ENCODE measurements at places on chromosomes 16 and 17.
A peak's percentile ranks its signal among the peaks of the same experiment; 100 is the strongest.

- no peak for DNase-seq
Measured at GRCh38 chr16:63038397-63039106, 1002.3 kb upstream of the CDH8 start.

GRCh38 chr16:4682084-4682591, 11.2 kb upstream of the NUDT16L1 start:
- no peak for DNase-seq

DNA sequence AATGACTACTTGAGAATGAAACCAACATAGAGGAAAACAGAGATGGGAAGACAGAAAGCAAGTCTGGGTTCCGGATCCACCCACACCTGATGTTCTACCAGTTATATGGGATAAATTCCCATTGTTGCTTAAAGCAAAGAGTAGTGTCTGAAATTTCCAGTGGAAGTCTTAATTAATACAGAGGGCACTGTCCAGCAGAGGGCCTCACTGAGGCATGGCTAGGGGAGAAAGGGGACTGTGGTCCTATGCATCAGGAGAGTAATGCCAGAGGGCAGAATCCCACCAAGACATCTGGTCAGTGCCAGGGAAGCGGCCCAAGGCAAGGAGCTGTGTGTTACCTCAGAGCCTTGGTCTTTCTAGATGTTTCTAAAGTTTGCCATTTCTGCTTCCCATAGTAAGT, 7.5 kb upstream of the UMOD start:
- no peak for DNase-seq

DNA sequence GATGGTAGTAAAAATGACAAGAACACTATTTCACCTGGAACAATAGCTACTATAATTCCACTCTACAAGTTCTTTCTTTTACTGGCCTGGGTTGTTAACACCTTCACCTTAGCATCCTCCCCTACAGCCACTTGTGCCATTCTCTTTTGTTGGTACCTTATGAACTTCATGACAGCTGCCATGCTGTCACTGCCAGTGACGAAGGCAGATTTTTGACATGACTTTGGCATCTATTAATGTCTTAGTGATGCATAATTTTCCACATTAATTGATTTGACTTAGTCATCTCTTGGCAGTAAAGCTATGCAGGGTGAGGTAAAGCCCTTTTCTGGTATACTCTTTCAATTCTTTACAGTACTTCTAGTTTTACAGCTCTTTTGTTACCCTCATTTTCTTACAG, 207.9 kb downstream of the TANC2 start:
- DNase-seq: no peak

- DNase-seq: no peak
Measured at GRCh38 chr16:86026916-86027315, 128.0 kb downstream of the IRF8 start.

- DNase-seq: no peak
Measured at GRCh38 chr17:32988481-32989101, 3.1 kb upstream of the SPACA3 start.

DNA sequence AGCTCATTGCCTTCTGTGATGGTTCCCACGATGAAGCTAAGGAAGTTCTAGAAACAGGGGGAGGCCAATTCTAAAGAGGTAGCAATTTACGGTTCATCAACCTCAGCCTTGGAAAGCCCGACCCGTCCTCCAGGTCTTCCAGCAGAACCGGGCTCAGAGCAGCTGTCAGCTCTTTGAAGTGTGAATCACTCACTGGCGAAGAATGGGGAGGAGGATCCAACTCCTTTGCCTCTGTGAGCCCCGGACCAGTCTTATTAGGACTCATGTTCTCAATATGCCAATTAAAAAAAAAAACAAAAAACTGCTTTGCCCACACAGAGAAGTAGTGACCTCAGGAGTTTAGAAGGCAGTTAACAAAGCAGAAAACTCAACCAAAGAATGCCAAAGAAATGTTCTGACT, 31.4 kb downstream of the STX8 start:
- DNase-seq: no peak

DNA sequence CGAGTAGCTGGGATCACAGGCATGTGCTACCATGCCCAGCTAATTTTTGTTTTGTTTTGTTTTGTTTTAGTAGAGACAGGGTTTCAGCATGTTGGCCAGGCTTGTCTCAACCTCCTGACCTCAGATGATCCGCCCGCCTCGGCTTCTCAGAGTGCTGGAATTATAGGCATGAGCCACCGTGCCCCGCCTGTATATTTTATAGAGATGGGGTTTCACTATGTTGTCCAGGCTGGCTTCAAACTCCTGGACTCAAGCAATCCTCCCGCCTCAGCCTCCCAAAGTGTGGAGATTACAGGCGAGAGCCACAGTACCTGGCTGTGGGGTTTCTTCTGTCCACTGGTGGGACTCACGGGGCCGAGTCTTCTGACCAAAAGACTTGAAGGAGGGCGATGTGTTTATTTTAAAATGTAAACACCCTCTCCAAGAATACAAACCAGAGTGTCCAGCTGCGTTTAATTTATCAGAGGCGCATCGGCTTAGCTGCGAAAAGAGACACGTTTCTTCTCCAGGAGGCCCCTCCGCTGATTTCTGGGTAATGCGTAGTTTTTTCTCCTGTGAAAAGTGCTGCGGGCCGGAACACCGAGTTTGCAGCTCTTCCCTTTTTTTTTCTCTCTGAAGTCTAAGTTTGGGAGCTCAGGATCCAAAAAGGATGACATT, 86.9 kb upstream of the CIBAR2 start:
- DNase-seq: no peak

DNA sequence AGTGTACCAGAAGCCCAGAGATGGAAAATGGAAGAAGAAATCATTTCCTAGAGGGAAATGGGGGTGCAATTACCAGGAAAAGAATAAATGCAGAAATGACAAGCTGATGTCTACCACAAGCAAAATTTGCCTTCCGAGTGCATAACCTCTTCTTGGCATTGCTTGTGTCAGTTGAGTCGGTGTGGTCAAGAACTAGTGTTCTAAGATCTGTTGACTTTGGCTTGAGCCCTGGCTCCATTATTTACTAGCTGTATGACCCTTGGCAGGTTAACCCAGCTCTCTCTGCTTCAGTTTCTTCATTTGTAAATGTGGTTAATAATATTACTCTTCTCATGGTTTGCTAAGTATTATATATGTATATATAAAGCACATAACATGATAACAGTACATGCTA, 273.0 kb upstream of the IRX5 start:
- no peak for DNase-seq

DNA sequence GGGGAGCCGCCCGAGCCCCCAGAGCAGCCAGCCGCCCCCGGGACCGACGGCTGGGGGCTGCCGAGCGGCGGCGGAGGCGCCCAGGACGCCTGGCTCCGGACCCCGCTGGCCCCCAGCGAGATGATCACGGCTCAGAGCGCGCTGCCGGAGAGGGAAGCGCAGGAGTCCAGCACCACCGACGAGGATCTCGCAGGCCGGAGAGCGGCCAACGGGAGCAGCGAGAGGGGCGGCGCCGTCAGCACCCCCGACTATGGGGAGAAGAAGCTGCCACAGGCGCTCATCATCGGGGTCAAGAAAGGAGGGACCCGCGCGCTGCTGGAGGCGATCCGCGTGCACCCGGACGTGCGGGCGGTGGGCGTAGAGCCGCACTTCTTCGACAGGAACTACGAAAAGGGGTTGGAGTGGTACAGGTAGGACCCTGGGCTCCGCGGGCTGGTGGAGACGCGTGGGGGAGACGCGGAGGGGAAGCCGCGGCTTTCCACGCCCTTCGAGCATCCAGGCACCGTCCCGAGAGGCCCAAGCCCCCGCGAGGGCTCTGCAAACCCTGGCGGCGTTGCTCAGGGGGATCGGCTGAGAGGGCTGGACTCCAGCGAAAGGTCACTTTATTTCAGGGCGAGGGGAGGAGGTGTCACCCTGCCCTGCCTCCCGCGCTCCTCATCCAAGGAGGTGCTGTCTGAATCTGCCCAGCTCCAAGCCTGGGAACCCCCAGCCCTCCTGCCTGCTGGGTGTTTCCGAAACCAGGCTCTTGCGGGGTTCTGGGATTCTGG, 1.2 kb downstream of the HS3ST4 start:
- no peak for DNase-seq

DNA sequence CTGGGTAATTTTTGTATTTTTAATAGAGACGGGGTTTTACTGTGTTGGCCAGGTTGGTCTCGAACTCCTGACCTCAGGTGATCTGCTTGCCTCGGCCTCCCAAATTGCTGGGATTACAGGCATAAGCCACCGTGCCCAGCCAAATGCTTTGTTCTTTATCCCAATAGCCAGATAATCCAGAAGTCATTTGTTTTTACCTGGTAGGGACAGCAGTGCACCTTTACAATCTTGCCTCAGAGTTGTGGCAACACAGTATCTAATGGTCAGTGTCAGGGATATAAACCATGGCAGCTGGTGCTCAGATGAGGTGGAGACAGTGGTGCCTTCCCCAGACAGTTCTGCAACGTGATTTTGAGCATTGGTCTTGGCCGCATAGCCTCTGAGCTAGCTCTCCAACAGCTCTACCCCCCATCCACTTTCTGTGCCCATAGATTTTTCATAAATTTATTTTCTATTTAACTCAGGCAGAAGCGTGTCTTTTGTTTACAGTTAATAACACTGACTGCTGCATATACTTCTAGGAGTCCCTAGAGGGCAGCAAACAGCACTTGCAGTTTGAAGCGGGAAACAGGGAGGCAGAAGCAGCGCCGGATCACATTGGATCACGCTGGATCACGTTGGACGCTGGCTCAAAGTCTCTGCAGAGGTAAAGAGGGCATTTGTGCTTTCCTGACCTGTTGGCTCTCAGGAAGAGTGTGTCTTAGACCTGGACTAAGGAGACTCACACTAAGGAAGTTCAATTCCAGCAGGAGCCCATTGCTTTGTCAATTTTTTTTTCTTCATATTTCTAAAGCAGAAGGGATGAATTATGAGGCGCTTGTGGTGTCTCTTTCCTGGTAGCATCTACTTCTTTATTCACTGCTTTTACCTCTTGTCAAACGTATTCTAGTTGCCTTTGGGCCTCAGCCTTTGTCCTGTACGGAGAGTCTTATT, 5.1 kb upstream of the GGT6 start:
- DNase-seq: peak; percentile 62

DNA sequence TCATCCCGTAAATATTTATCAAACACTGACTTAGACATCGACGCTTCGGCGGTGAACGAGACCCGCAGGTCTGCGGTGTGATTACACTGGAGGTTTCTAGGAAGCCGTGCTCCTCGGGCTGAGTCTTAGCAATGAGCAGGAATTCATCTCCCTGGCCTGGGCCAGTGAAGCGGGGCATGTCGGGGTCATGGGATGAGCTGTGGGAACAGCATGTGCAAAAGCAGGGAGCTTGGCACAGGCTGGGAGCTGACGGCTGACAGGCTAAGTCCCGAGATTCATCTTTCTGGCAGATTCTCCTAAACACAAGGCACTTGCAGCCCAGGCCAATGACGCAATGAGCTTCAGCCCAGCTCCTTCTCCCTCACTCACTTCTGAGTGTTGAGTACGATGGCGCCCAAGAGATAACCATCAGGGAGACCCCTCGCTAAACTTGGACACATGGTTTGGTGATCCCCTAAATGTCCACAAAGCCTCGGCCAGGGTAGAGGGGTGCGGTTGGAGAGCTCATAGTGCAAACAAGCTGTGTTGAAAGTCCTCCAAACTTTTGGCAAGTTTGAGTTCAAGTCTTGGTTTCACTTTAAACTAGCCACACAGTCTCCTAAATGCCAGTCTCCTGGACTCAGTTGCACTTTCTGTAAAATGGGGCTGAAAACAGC, 12.8 kb downstream of the CRISPLD2 start:
- no peak for DNase-seq

- peak; percentile 27 for DNase-seq
Measured at GRCh38 chr17:31488264-31488981, 96.9 kb downstream of the RAB11FIP4 start.

DNA sequence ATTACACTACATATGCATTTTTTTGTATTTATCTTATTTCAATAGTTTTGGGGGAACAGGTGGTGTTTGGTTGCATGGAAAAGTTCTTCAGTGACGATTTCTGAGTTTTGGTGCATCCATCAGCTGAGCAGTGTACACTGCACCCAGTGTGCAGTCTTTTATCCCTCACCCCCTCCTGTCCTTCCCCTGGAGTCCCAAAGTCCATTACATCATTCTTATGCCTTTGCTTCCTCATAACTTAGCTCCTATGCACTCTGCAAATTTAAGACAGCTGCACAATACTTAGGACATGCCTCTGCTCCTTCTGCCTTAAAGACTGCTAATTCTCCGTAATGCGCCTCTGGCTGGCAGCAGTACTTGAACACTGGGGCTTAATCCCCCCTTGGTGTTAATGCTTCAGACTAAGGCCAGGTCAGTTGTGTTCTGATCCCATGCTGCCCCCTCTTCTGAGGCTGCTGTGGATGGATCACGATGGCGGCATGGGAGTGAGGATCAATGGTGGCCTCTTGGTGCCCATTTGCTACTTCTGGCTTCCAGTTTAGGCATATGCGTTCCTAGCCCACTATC, 146.2 kb downstream of the PARN start:
- DNase-seq: no peak

DNA sequence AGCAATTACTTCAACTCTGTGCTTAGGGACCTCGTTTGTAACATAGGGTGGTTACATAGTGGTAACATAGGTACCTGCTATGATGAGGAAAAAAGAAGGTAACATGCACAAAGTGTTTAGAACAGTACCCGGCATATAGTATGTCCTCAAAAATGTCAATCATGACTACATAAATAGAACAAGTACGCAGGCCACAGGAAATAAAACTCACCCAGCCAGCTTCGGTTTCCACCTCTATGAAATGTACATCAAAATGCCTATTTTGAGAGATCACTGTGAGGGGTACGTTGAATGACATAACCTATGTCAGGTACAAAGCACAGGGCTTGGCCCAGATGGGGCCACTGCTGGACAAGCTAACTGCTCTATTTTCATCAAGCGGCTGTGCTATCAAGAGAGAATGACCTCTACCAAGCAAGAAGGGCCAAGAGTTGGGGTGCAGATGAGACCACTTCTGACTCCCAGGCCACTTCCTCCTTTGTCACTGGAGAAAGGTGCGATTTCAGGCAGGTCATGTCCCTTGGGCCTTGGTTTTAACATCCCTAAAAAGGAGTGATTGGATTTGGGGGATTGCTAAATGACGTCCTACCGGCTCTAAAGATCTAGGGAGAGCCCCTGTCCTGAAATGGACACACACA, 45.4 kb downstream of the WSB1 start:
- no peak for DNase-seq

DNA sequence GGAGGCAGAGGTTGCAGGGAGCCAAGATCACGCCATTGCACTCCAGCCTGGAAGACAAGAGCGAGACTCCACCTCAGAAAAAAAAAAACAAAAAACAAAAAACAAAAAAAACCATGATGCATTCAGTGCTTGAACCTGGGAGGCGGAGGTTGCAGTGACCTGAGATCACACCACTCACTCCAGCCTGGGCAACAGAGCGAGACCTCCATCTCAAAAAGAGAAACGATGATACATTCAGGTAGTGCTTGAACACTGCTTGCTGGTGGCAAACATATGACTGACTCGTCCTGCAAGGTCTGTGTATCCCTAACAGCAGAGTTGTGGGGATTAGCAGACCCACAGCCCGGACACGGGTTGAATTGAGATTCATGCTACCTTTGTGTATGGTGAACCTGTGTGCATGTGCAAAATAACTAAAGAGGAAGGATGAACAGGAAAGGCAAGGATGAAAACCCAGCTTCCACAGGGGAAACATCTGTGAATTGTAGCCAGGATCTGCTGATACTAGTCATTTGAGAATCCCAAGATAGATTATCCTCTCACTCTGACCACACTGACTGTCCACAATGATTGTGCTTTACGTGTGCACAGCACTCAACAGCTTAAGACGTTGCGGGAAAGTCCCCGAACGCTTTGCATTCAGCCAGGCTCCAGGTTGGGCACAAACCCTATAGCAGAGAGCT, 52.4 kb upstream of the MRPS23 start:
- DNase-seq: no peak

GRCh38 chr16:79434771-79435170, 165.8 kb downstream of the MAF start:
- no peak for DNase-seq

GRCh38 chr16:69225121-69225520, 38.2 kb downstream of the SNTB2 start:
- no peak for DNase-seq

All from CD4-positive, alpha-beta T cell treated with Interleukin-1 beta for 1 hour (primary cell).